C1 segment of cervical spinal cord (tissue), 14 donors: ENCODE measurements at places on chromosomes 3 and 15.

DNA sequence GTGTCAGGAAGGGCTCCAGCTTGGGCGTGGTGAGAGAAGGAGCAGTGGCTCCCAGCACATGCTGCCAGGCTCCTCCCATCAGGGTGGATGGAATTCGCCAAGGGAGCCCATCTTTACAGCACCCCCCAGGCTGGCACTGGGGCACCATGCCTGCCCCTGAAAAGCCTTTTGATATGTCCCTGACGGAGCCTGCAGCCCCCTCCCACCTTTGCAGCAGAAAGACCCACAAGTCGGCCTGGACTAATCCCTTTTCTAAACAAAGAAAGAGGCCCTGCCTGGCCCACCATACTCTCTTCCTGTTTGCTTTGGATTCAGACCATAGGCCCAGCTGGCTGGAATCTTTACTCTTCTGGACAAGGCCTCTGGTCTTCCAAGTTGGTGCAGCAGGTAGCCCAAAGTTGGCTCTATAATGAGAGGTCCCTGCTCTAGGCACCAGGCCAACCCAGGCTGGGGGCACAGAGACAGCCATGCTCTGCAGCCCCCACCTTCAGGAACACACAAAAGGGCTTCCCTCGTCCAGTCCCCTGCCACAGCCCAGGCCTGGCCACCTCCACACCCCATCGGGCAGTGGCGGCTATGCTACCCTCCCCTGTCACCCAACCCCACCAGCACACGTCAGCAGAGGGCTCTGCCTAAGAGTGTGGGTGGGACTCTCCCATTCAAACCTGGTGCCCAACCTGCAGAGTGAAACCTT, 5.4 kb downstream of the ANPEP start:
- DNase-seq, result no peak

GRCh38 chr15:94233441-94233840, 2.1 kb downstream of the MCTP2 start:
- no peak for DNase-seq

GRCh38 chr3:5022966-5023776, 43.9 kb downstream of the BHLHE40 start:
- DNase-seq, result no peak

DNA sequence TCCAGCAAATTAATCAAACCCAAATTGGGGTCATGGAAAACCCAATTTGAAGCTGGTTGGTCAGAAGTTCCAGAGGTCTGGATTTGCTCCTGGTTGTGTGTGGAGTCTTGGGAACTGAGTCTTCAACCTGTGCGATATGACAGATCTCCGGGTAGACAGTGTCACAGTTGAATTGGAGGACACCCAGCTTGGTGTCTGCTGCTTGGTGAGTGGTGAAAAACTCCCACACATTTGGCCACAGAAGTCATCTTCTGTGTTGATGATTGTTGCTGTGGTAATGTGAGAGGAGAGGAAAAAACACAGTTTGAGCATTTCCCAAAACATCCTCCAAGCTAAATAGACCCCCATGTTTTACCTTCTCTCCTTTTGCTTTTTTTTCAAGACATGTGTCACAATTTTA, 218.1 kb downstream of the TP63 start:
- DNase-seq, result no peak

DNA sequence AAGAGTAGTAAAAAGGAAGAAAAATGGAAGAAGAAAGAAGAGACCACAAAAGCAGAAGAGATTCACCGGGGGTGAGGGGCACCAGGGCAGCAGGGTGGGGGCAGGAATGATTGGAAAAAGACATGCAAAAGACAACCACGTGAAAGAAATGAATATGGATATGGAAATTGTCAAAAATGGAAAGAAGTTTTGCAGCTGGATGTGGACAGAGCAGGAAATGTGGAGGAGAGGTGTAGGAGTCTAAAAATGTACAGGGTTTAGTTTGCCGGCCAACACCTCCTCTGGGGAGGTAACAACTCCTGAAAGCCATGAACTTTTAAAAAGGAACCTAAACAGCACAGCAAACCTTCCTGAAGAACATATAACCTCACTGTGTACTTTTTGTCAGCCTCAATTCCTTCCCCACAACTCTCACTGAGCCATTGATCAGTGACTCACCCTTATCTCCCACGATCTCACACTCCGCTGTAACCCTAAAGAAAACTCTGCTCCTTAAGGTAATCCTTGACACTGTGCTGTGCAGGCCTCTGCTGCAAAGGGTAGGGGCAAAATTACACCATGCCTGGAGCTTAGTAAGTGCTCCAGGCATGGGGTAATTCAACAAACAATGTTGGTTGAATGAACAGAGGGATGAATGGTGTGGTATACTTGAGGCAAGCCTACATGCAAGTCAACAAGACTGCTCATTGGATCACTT, 100.2 kb upstream of the BOC start:
- DNase-seq, result no peak

DNA sequence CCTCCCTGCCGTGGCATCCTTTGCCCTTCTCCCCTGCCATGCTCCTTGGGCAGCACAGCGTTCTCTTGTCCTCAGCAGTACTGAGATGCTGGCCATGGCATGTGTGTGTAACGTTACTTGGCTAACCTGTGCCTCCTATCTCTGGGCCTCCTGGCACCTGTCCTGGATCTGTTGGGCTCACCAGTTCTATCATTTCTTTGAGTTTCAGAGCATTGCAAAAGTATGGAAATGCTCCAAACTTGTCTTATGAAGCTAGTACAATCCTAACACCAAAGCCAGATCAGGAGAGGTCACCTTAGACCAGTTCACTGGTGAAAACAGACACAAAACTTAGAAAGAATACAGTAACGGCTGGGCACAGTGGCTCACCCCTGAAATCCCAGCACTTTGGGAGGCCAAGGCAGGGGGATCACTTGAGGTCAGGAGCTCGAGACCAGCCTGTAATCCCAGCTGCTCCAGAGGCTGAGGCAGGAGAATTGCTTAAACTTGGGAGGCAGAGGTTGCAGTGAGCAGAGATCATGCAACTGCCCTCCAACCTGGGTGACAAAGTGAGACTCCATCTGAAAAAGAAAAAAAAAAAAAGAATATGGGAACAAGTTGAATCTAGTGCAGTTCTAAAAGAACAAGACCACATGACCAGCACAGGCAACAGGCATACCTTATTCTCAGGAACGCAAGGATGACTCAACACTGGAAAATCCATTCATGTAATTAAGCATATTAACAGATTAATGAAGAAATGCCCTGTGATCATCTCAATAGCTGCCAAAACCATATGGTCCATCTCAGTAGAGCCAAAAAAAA, 62.4 kb upstream of the TRPM1 start:
- DNase-seq, result no peak

DNA sequence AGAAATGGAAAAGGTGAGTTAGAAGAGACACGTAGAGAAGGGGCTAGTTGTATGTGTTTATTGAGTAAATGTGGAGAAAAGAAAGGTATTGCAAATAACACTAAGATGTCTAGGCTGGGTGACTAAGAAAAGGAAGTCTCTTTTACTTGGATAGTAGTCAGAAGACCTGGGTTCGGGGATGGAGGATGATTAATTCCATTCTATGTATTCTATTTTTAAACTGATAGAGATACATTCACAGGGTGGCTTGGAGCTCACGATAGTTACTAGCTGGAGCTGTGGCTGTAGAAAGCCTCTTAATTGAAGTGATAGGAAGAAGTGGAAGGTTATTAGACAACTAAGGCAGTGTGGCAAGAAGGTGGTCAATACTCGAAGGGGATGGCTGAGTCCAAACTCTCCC, 65.9 kb upstream of the TNIK start:
- DNase-seq, result no peak

GRCh38 chr3:171251835-171252234, 208.4 kb downstream of the TNIK start:
- no peak for DNase-seq

DNA sequence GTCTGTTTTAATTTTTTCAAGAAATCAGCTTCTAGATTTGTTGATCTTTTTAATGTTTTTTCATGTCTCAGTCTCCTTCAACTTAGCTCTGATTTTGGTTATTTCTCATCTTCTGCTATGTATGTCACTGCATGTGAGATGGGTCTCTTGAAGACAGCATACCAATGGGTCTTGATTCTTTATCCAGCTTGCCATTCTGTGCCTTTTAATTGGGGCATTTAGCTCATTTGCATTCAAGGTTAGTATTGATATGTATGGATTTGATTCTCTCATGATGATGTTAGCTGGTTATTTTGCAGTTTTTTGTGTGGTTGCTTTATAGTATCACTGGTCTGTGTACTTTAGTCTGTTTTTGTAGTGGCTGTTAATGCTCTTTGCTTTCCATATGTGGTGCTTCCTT, 39.4 kb downstream of the CEP63 start:
- no peak for DNase-seq

GRCh38 chr15:84112025-84112424, 123.5 kb upstream of the GOLGA6L4 start:
- no peak for DNase-seq

- DNase-seq, result no peak
Observed at GRCh38 chr3:112486811-112487505, 12.3 kb downstream of the BTLA start.

DNA sequence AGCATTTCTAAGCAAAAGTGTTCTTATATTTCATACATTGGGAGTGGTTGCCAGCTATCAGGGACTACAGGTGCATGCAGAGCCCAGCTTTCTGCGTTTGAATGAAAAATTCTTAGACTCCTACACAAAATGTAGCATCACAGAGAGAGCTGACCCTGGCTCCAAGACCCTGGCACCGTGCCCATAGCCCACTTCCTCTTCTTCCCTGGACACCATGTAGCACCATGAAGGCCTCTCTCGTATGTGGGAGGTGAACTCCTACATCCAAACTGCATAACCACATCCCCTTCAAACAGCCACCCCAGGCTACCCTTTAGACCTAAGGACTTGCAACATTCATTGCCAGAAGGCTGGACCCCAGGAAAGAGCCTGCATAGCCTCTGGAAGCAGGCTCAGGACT, 35.8 kb upstream of the ATOSA start:
- DNase-seq, result no peak

- DNase-seq, result no peak
Observed at GRCh38 chr3:13500133-13500885, 20.2 kb downstream of the HDAC11 start.

DNA sequence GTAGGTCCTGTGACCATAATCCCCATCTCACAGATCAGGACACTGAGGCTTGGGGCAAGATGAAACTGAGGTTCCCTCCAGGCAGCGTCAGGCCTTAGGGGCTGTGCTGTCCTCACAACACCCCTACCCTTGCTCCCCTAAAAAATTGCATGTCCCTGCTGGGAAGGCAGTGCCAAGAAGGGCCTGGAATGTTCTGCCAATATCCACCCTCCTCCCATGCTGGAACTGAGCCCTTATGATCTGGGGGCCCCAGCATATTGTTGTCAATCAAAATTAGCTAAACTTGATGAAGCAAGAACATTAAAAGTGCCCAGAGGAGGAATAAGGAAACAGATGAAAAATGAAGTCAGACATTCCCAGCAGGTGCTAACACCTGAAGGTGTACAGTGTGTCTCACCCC, 13.4 kb upstream of the RTP3 start:
- DNase-seq, result no peak

DNA sequence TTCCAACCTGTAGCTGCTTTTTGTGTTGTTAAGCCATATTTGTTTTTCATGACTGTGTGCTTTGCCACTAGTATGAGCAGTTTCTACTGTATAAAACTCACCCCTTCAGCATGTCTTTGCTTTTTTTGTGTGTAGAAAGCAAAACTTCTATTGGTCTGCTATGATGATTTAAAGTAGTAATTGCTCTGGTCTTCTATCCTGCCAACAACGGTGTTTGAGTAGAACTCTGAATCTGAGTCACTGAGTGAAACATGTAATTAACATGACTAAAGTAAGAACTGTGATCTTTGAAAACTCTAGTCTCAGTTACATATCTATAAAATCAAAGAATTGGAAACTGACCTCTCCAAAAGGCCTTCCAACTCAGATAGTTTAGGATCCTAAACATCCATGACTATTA, 133.6 kb downstream of the TPRG1 start:
- no peak for DNase-seq

- DNase-seq, result no peak
Observed at GRCh38 chr15:71575474-71576045, 234.8 kb upstream of the NR2E3 start.

DNA sequence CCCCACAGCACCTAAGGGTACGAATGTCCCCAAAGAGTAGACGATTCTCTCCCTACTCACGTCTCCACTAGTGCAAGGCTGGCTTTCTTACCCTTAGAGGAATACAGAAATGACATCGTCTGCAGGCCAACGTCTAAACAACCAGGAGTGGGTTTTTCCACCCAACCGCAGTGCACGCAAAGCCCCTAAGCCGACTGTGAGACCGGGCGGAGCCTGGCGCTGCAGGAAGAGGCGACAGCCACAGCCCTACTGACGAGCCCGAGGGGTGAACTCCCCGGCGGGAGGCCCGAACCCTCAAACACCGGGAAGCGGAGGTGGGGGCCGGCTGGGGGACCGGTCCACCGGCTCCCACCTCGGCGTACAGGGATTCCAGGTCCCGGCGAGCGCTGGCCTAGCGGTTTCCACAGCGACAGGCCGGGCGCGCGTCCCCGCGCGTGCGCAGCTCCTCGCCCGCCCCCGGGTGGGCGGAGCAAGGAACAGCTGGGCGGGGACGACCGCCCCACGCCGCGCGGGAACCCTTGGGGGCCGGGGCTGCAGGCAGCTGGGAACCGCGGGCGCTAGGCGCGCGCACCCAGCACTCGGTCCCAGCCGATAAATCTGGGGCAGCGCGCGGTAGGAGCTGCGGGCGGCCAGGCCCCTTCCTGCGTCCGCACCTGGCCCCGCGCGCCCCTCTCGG, at the start of the genes CEP19 and PIGX:
Gene CEP19, minus strand, starts transcription at position 413 of the 676 bp plus-strand sequence. CDS start 3,593 bp downstream, outside the sequence.
Gene PIGX, plus strand, starts transcription at position 540 of the 676 bp plus-strand sequence.
- peak; percentile 83 for DNase-seq

DNA sequence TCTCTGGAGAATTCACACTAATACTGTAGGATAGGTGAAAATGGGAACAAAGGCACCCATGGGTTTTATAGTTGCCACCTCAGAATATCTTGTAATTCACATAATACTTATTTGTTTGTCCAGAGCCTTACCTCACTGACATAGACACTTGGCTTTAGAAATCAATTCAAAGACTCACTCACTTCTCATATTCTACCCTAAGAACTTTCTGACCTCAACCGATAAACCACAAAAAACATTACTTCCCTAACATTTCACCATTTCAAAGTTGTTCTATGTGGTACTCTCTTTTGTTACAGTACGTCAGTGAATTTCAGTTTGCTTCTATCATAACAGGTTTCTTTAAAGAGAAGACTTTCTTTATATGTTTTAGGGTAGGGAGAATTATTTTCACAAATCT, 359.3 kb downstream of the IGSF11 start:
- no peak for DNase-seq
